ENCODE measurements at places on chromosomes 6 and 20. TPM values are rescaled to one million over a fixed set of nuclear protein-coding genes. Genes with fewer than 3 reads are reported as not detected.

The BLOC1S5 gene
- total RNA-seq: 13.1 TPM

The PPP1R16B gene
- total RNA-seq: not detected

The SLC13A3 gene
- total RNA-seq: 0.89 TPM

DNA sequence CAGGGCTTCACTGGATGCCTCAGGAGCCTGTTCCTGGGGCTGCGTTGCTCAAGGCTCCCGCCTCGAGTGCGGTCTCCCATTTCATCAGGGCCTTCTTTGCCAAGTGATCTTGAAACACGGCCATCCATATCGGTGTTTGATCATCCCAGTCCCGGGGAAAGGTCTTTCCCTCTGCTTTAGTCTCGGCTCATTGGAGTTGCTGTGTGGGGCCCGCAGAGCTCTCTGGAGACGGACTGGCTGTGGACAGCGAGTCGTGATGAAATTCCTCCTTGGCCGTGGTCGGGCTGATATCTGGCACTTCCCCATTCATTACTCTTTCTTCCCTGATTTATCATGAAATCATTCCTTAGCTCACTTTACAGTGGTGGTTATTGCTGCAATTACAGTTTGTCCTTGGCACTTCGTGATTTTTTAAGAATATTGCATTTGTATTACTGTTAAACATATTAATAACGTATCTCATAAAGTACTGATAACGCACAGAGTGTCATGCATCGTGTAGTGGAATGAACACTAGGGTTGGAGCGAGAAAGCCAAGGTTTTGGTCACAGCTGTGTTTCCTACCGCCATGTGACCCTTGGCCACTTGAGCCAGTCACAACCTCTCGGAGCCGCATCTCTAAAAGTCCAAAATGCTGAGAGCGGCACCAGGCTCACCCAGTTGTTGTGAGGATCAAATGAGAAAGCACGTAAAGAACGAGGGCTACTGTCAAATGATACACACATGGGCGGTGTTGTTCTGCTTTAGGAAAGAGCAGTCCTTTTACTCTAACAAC, 71.8 kb downstream of the MTHFD1L start:
- H3K36me3 ChIP-seq: peaks cover 55% of the 10 kb centered on the region
- H3K4me1 ChIP-seq: peaks cover 33% of the 10 kb centered on the region
- H3K27ac ChIP-seq: no peak overlapping the region
- H3K4me3 ChIP-seq: no peak overlapping the region

DNA sequence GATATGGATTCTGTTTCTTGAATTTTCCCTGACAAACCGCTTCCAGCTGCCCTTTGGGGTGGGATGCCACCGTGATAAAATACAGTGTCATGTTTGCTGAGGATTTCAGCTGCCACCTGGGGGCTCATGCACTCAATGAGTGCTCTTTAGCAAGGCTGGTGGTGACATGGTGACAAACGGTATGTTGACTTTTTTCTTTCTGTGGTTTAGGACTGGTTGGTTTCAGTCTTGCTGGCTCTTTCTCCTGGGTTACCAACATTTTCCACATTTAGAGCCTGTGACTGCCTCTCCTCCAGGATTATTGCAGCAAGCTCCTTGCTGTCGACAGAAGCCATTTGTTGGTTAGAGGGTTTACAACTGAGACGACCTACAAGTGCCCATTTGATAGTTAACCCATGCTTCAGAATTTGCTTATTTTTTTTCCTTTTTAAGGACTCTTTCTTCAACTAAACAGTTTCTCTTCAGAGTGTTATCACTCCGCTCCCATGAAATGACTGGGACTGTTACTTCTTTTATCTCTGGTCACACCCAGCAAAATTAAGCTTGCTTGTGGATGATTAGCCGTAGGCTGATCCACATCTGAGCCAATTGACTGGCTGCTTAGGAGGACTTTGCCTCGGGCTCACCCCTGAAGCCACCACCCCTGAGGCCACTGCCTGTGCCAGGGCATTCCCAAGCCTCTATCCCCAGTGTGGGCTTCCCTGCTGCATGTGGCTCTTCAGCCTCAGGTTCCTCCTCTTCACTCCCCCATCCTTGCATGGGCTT, 48.4 kb upstream of the CDYL start:
- no peak overlapping the region for H3K4me3 ChIP-seq
- H3K27me3 ChIP-seq: no peaks in the 10 kb centered on the region
- DNase-seq: peak; percentile 67
- H3K36me3 ChIP-seq: no peaks in the 10 kb centered on the region
- no peak overlapping the region for H3K27ac ChIP-seq

- no peaks in the 10 kb centered on the region for H3K27me3 ChIP-seq
- H3K27ac ChIP-seq: peak overlapping the region; percentile 41
- H3K4me1 ChIP-seq: peaks cover 17% of the 10 kb centered on the region
- H3K36me3 ChIP-seq: no peaks in the 10 kb centered on the region
Observed at GRCh38 chr20:6704132-6704861, 63.2 kb upstream of the BMP2 start.

DNA sequence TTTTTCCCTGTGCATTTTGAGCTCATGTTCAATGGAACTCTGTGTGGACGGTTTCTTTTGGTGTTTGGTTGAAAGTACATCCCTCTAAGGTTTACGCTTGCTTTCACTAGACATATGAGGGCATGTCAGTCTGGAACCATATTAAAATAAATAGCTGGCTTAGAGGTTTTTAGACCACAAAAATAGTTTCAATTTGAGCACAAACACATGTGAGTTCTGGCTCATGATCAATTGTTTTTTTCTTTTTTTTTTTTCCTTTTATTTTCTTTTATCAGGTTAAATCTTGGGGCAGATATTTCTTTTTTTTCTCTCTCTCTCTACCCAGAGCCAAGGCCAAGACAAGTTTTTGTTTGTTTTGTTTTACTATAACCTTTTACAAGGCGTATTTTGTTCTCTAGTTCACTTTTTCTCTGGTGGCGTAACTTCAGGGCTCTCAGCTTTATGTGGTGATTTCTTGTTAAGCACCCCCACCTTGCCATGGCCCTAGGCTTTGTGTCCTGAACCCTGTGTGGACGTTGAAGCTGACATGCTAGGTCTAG, 92.9 kb downstream of the SHLD1 start:
- H3K36me3 ChIP-seq: no peaks in the 10 kb centered on the region
- H3K27me3 ChIP-seq: 0 out of 2 replicates have a peak, but pooled peaks cover 10% of the 10 kb centered on the region
- no peak overlapping the region for H3K27ac ChIP-seq

DNA sequence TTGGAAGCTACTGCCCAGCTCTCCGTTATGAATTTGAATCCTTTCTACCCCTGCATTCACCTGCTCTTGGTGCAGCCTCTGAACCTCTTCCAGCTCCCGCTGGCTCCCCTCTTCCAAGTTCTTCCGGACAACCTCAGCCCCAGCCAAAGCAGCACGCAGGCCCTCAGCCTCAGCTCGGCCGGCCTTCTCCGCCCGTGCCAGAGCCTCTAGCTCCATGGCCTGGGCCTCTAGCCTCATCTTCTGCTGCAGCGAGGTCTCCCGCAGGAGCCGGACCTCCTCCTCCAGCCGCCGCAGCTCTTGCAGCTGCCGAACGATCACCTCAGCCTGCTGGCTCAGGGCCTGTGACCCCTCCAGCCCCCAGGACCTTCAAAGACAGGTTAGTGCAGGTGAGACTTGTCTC, 3.2 kb downstream of the CCHCR1 start:
- H3K27ac ChIP-seq: no peak overlapping the region
- 0 out of 2 replicates have a peak, but pooled peaks cover 3% of the 10 kb centered on the region for H3K4me1 ChIP-seq
- H3K36me3 ChIP-seq: no peaks in the 10 kb centered on the region

GRCh38 chr6:27867945-27868300, 44.3 kb downstream of the OR2B2 start:
- no peaks in the 10 kb centered on the region for H3K27me3 ChIP-seq
- no peak overlapping the region for H3K27ac ChIP-seq
- no peaks in the 10 kb centered on the region for H3K36me3 ChIP-seq
- no peak for DNase-seq
- peaks cover 7% of the 10 kb centered on the region for H3K4me1 ChIP-seq
- H3K4me3 ChIP-seq: peak overlapping the region; percentile 85

DNA sequence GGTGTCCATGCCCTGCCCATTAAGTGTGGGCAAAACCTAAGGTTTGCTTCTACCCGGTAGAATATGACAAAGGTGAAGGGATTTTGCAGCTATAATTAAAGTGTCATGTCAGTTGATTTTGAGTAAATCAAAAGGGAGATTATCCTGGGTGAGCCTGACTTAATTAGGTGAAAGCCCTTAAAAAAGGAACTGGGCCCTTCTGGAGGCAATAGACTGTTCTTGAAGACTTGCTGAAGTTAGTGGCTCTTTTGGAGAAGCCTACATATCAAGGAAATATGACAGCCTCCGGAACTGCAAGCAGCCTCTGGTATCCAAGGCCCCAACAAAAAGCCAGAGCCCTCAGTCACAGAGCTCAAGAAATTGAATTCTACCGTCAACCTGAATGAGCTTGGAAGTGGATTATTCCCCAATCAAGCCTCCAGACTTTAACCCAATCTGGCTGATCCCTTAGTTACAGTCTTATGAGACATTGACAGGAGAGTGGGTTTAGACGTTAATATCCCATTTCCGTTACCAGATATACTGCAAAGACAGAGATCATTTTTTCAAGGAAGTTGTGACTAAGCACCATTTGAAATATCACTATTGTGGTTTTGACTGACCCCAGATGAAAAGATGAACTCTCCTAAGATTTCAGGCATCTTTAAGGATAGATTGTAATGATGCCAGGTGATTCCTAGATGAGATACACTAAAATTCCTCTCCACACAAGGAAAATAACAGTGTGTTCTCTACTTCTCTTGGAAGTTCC, 303.4 kb downstream of the PLCB1 start:
- H3K27ac ChIP-seq: no peak overlapping the region
- no peak overlapping the region for H3K4me3 ChIP-seq
- H3K36me3 ChIP-seq: no peaks in the 10 kb centered on the region
- H3K4me1 ChIP-seq: no peaks in the 10 kb centered on the region

- no peak for DNase-seq
- no peaks in the 10 kb centered on the region for H3K36me3 ChIP-seq
- H3K4me1 ChIP-seq: no peaks in the 10 kb centered on the region
- H3K27ac ChIP-seq: no peak overlapping the region
- no peak overlapping the region for H3K4me3 ChIP-seq
Observed at GRCh38 chr6:110395221-110395620, 20.2 kb downstream of the DDO start.

- H3K27me3 ChIP-seq: no peaks in the 10 kb centered on the region
- DNase-seq: peak; percentile 90
- H3K36me3 ChIP-seq: no peaks in the 10 kb centered on the region
- peak overlapping the region; percentile 50 for H3K4me3 ChIP-seq
- H3K27ac ChIP-seq: peak overlapping the region; percentile 89
- H3K4me1 ChIP-seq: peaks cover 30% of the 10 kb centered on the region
Observed at GRCh38 chr20:4666001-4666479, 55.7 kb upstream of the PRND start.

DNA sequence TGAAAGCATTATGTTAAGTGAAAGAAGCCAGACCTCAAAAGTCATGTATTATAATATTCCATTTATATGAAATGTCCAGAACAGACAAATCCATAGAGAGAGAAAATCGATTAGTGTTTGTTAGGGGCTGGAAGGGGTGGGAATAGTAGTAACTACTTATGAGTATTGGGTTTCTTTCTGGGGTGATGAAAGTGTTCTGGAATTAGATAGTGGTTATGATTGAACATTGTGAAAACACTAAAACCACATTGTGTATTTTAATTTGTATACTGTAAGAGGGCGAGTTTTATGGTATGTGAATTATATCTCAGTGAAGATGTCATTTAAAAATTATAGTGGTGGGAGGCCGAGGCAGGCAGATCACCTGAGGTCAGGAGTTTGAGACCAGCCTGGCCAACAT, 52.0 kb upstream of the KIF13A start:
- H3K27me3 ChIP-seq: no peaks in the 10 kb centered on the region
- no peak for DNase-seq
- no peak overlapping the region for H3K4me3 ChIP-seq
- no peaks in the 10 kb centered on the region for H3K36me3 ChIP-seq
- peaks cover 12% of the 10 kb centered on the region for H3K4me1 ChIP-seq

All from GM23248 (cell line).